ENCODE measurements at places on chromosomes 11 and 22.
A peak's percentile ranks its signal among the peaks of the same experiment; 100 is the strongest.

GRCh38 chr11:118148856-118149255 lies 3.8 kb downstream of the SCN4B start:
- DNase-seq: no peak

DNA sequence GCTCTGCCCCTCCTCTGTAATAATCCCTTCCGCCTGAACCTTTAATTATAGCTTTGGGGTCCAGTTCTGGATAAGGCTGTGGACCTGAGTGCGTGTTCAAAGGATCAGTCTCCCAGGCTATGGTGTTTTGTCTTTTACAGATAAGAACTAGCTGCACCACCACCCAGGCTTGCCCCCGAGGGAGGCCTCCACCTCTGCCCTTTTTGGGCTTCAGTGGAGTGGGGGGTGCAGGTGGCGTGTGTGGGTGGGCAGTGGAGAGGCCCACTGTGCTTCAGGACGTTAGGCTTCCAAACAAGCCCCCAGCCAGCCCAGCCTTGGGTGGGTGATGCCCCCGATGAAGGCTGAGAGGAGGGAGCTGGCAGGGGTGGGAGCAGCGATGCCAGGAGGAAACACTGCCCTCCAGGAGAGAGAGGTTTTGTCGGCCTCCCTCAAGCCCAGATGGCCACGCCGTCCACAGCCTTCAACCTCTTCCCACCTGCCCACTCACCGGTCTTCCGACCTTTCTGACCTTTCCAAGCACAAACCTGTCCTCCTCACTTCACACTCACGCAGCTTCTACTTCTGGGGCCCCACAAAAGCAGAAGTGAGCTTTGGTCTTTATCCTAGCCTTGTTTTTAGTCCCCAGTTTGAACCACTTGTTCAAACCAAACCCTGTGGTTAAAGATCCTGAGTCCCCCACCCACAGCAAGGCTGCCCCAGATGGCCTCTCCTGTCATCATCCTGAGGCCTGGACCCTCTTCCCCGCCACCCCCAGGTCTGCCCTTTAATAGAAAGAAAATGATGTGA lies 20.4 kb downstream of the PSMD13 start:
- DNase-seq: no peak

DNA sequence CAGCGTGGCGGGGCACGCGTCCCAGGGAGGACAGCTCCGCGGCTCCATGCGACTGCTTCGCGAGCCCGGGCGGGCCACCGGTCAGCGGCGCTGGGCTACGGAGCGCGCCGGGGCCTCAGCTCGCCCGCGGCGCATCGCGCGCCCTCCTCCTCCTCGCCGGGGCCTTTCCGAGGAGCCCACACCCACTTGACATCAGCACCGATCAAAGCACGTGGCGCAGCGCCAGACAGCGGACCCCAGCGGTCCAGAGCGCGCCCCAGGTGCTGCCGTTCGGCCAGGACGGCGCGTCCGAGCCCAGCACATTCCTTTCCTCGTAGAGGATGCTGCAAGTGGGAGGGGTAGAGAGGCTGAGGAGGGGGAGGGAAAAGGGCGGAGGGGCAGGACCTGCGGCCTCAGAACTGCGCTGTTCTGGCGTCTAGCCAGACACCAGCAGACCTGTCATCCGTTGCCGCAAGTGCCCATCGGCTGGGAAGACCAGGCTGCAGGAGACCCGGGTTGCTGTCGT lies 88.6 kb downstream of the PLEKHA7 start:
- DNase-seq: no peak

DNA sequence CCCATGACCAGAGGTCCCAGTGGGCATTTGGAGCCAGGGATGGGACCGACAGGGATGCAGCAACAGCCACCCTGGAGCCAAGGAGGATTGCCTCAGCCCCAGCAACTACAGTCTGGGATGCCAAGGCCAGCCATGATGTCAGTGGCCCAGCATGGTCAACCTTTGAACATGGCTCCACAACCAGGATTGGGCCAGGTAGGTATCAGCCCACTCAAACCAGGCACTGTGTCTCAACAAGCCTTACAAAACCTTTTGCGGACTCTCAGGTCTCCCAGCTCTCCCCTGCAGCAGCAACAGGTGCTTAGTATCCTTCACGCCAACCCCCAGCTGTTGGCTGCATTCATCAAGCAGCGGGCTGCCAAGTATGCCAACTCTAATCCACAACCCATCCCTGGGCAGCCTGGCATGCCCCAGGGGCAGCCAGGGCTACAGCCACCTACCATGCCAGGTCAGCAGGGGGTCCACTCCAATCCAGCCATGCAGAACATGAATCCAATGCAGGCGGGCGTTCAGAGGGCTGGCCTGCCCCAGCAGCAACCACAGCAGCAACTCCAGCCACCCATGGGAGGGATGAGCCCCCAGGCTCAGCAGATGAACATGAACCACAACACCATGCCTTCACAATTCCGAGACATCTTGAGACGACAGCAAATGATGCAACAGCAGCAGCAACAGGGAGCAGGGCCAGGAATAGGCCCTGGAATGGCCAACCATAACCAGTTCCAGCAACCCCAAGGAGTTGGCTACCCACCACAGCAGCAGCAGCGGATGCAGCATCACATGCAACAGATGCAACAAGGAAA lies 27.3 kb upstream of the L3MBTL2 start:
- no peak for DNase-seq

DNA sequence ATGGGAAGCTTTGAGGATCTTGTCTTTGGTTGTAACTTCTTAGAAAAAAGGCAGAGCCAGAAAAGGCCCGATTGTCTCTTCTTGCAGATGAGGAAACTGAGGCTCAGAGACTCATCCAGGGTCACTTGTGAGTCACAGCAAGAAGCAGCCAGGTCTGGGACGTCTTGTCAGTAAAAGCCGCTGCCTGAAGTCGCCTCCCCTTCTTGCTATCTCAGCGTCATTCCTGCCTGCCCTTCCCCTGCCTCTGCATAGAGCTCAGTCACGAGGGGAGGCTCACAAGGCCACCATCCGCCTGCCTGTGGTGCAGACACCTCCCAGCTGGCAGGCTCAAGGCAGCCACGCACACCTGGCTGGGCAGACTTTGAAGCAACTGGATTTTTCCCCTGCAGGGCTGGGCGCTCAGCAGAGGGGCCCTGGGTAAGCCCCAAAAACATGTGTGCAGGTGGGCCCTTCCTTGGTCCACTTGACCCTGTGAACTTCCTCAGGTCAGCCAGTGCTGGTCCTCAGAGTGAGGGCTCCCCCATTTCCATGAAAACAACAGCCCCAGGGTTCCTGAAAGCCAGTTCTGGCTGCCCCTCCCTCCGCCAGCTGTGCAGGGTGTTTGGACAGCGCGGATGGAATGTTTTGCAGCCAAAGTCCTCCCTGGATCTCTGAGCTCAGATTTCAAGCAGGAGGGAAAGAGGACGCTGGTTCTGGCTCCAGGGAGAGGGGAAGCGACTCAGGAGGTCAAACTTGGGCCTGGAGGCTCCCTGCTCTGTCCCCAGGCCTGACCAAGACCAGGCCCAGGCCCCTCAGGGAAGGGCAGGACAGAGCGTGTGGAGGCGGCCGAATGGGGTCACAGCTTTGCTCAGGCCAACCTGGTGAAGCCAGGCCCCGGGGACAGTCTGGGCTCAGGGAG lies 6.0 kb upstream of the RAB3IL1 start:
- DNase-seq: peak; percentile 69

DNA sequence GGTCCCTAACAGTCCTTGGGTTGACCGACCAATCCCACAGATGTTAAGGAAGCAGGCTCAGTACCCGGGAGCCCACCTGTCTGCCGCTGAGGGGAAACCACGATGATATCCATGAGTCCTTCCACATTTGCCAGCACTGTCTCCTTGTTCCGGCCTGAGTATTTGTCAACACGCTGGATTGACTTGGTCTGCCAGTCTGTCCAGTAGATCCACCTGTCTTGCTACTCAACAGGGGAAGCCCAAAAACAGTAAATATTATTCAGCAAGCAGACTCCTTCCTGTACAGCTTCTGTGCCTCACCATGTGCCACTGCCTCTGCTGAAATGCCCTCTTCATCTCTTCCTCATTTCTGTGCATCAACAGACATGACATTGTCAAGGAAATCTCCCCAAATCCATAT lies 22.8 kb upstream of the CKAP5 start:
- no peak for DNase-seq

- no peak for DNase-seq
Measured at GRCh38 chr11:128522943-128523518, 64.3 kb downstream of the ETS1 start.

DNA sequence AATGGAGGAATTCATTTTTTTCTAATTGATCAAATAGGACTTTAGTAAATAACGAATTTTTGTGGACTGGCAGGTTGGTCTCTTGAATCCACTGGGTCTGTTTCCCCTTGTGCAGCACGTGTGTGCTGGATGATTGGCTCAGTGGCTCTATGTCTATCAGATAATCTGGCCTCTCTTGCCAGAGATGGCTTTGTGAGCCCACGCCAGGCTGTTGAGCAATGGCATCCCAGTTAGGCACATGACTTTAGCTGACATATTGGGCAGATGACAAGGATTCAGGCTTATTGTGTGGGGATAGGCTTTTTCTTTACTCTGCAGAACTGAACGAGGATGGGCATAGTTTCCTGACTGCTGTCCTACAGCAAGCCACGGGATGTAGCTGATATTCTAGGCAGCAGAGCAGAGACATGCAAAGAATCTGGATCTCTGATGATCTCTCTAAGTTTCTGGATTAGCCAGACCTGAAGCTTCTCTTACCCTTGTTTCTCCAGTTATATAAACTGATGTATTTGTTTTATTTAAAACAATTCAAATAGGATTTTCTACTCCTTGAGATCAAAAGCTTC lies 144.9 kb downstream of the ARHGAP42 start:
- DNase-seq: no peak
